Fibroblast of lung (primary cell): ENCODE measurements at places on chromosomes 12 and 14. TPM values are rescaled to one million over a fixed set of nuclear protein-coding genes. Genes with fewer than 3 reads are reported as not detected.

Gene NEUROD4
- not detected in 2 replicates for total RNA-seq

Gene KRT82
- total RNA-seq = not detected in 2 replicates

Gene TEX52
- total RNA-seq = not detected in 2 replicates

Gene ANKRD33
- total RNA-seq = under 0.01 TPM in 1 of 2 replicates, not detected in the other

GRCh38 chr12:45670346-45671065 lies 59.0 kb upstream of the ARID2 start:
- no peak for DNase-seq
